ENCODE measurements at places on chromosomes 11 and 22.

GRCh38 chr11:105611572-105612441 lies 1.9 kb downstream of the GRIA4 start:
- H3K36me3 ChIP-seq = no peaks in the 10 kb centered on the region

- no peak overlapping the region for H3K4me3 ChIP-seq
- no peak overlapping the region for H3K27ac ChIP-seq
- peaks cover 25% of the 10 kb centered on the region for H3K27me3 ChIP-seq
- no peaks in the 10 kb centered on the region for H3K36me3 ChIP-seq
- H3K4me1 ChIP-seq = no peaks in the 10 kb centered on the region
Measured at GRCh38 chr11:128830290-128831173, 36.6 kb downstream of the KCNJ1 start.

DNA sequence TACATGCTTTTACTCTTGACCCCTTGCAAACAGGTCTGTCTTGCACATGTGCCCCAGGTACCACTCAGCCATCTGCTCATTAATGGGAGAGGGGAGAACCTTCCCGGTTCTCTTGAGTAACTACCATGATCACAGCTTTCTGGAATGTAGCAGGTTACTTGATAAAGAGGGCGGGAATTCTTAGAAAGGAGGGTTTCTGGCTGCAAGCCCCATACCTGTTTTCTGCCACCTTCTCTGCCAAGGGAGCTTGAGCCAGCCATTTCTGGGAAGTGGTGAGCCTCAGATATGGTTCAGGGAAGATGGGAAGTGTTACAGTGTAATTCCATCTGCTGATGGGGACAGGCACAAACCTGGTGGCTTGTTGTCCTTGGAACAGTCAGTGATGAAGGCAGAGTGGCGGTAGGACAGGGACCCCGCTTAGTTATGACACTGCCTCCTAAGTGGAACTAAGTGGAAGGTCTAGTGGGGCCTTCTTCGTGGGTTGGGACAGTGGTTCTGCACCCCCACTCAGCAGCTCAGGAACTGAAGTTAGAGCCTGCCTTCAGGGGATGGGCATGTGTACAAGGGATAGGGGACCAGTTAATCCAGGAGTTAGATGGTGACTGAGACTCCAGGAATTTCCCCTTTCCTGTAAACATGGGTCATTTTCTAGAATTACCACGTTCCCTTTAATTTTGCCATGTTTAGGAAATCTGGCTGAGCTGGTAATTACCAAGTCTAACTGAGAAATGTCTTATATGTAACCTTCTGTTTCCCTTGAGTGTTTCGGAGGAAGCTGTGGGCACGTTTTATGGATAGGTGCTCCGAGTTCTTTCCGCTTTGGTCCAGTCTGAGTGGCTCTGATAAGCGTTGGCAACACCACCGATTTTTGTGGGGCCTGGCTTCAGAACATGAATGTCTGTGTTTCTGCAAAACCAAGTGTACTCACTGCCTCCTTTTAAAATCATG lies 35.3 kb downstream of the BCR start:
- no peak overlapping the region for H3K4me3 ChIP-seq
- no peaks in the 10 kb centered on the region for H3K27me3 ChIP-seq
- H3K36me3 ChIP-seq = no peaks in the 10 kb centered on the region
- peaks cover 39% of the 10 kb centered on the region for H3K4me1 ChIP-seq
- DNase-seq = no peak

- no peaks in the 10 kb centered on the region for H3K4me1 ChIP-seq
- no peaks in the 10 kb centered on the region for H3K36me3 ChIP-seq
- H3K27me3 ChIP-seq = no peaks in the 10 kb centered on the region
- DNase-seq = no peak
- H3K4me3 ChIP-seq = no peak overlapping the region
- H3K27ac ChIP-seq = no peak overlapping the region
Measured at GRCh38 chr11:134795017-134795416, 383.0 kb upstream of the B3GAT1 start.

- H3K4me3 ChIP-seq = no peak overlapping the region
- H3K36me3 ChIP-seq = no peaks in the 10 kb centered on the region
- H3K27me3 ChIP-seq = peaks cover 22% of the 10 kb centered on the region
- peaks cover 37% of the 10 kb centered on the region for H3K4me1 ChIP-seq
- DNase-seq = peak; percentile 25
Measured at GRCh38 chr11:7573558-7574296, 59.9 kb downstream of the PPFIBP2 start.

- DNase-seq = no peak
- H3K4me3 ChIP-seq = no peak overlapping the region
- no peak overlapping the region for H3K27ac ChIP-seq
- H3K36me3 ChIP-seq = peaks cover 3% of the 10 kb centered on the region
- no peaks in the 10 kb centered on the region for H3K4me1 ChIP-seq
Measured at GRCh38 chr11:31455177-31455576, 54.2 kb downstream of the IMMP1L start.

- peaks cover 41% of the 10 kb centered on the region for H3K4me1 ChIP-seq
- no peak overlapping the region for H3K4me3 ChIP-seq
- peaks cover 13% of the 10 kb centered on the region for H3K36me3 ChIP-seq
- no peak overlapping the region for H3K27ac ChIP-seq
- no peak for DNase-seq
Measured at GRCh38 chr22:46614025-46614931, 5.9 kb upstream of the GRAMD4 start.

DNA sequence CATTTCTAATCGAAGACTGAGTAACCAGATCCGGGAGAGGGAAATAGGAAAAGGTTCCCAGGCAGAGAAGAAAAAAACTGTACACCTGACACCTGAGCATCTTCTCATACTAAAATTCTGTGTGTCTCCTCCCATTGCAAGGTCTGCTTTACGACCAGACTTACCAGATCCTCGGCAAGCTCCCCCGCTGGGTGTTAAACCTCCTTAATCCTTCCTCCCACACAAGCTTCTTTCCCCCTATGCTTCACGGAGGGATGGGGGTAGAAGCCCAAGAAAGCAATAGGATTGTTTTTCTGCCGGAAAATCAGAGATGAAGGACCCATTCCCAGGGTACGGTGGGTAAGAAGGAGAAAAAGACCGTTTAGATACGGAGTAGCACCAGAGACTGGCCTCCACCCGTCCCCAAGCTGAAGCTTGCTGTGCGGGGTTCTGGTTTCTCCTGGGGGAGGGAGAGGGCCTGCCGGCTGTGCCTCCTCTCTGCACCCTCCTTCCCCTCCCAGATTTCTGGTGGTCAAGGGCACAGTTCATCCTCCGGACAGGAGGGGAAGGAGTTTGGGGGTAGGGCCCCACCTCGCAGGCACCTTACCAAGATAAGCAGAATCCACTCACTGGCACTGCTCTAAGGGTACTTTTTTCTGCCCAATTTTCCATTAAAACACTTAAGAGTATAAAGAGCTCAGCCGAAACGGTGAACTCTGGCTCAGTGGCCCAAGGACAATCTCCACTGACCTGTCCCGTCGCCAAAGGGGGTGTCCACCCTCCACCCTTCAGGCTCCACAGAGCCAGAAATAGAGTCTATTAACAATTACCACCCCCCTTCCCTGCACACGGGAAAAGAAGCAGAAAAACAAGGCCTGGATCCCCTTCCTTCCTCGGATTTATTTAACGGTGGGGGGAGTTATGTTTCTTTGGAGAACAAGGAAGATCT lies 1.2 kb downstream of the TOB2 start:
- H3K36me3 ChIP-seq = peaks cover 10% of the 10 kb centered on the region
- peak overlapping the region; percentile 81 for H3K27ac ChIP-seq
- H3K4me3 ChIP-seq = peak overlapping the region; percentile 93

- no peaks in the 10 kb centered on the region for H3K27me3 ChIP-seq
- no peak overlapping the region for H3K27ac ChIP-seq
Measured at GRCh38 chr11:123235117-123235655, 40.1 kb upstream of the CLMP start.

DNA sequence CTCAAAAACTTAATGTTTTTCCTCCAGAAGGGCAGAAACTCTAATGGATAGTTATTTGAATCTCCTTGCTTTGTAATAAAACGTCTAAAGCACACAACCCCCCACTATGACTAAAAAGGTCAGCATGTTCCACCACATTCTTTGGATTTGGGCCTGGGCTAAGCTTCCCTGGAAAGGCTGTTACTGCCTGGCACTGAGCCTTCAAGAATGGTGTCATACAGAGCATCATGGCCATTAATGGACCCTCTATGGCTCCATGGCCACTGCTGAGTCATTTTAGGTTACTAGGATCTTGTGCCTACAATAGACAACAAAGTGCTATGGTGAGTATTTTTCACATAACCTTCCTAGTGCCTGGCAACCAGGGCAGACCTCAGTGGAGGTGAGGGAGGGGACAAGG lies 242.6 kb upstream of the FAT3 start:
- H3K4me3 ChIP-seq = no peak overlapping the region
- DNase-seq = peak; percentile 79
- H3K36me3 ChIP-seq = no peaks in the 10 kb centered on the region
- H3K27me3 ChIP-seq = no peaks in the 10 kb centered on the region

DNA sequence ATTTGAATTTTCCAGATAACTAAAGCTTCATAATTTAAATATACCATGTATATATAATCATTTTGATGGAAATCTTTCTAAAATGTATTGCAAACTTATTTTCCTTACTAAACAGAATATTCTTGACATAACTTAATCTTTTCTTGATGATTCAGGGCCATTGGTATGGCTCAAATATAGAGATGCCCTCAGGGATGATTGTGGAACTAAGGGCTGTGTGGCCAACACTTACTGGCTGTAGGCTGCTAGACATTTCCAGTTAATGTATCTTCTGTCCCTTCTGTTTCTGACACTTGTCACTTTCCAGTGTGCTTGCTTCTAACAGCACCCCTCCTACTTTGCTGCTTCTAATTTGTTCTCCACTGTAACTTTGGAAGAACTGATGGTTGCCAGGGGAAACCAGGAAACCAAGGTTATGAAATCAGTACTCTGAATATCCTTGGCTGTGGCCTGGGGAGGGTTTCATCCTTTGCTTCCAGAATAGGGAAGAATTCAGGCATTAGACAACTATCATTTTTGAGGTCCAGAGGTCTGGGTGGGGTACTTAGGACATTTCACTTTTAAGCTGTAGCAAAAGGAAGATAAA lies 697.2 kb downstream of the ETS1 start:
- no peaks in the 10 kb centered on the region for H3K36me3 ChIP-seq
- H3K4me3 ChIP-seq = no peak overlapping the region
- no peaks in the 10 kb centered on the region for H3K27me3 ChIP-seq
- no peak overlapping the region for H3K27ac ChIP-seq

- no peaks in the 10 kb centered on the region for H3K4me1 ChIP-seq
- H3K36me3 ChIP-seq = peaks cover 2% of the 10 kb centered on the region
- H3K27me3 ChIP-seq = no peaks in the 10 kb centered on the region
- DNase-seq = peak; percentile 79
- no peak overlapping the region for H3K4me3 ChIP-seq
Measured at GRCh38 chr11:19903620-19904069, 191.0 kb downstream of the NAV2 start.

- H3K4me3 ChIP-seq = no peak overlapping the region
- H3K4me1 ChIP-seq = no peaks in the 10 kb centered on the region
- peaks cover 10% of the 10 kb centered on the region for H3K27me3 ChIP-seq
- H3K36me3 ChIP-seq = no peaks in the 10 kb centered on the region
- DNase-seq = no peak
- no peak overlapping the region for H3K27ac ChIP-seq
Measured at GRCh38 chr22:17486313-17486712, 77.0 kb upstream of the SLC25A18 start.

DNA sequence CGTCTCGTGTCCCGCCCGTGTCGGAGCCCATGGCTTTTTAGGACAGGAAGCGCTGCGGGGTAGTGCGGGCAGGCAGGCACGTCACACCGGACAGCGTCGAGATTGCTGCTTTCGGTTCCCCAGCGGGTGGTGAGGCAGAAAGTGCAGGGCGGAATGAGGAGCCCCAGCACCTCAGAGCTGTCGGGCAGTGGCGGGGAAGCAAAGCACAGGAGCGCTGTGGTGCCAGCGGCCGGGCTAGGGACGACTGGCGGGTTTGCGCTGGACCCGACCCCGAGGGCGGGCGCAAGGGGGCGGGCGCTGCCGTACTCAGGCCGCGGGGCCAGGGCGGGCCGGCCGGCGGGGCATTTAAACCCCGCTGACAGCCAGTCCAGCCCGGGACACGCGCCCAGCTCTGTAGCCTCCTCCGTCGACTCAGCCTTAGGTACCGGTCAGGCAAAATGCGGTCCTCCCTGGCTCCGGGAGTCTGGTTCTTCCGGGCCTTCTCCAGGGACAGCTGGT lies at the start of gene SLC37A2:
TSS of gene SLC37A2 (plus strand) at position 375 of the 498 bp plus-strand sequence. CDS start at position 438, 63 bp downstream.
- no peak within 1 kb of the TSS for H3K27ac ChIP-seq
- H3K4me3 ChIP-seq = peak within 1 kb of the TSS; percentile 89
- no peaks in the 10 kb centered on the region for H3K36me3 ChIP-seq
- DNase-seq = peak; percentile 72

DNA sequence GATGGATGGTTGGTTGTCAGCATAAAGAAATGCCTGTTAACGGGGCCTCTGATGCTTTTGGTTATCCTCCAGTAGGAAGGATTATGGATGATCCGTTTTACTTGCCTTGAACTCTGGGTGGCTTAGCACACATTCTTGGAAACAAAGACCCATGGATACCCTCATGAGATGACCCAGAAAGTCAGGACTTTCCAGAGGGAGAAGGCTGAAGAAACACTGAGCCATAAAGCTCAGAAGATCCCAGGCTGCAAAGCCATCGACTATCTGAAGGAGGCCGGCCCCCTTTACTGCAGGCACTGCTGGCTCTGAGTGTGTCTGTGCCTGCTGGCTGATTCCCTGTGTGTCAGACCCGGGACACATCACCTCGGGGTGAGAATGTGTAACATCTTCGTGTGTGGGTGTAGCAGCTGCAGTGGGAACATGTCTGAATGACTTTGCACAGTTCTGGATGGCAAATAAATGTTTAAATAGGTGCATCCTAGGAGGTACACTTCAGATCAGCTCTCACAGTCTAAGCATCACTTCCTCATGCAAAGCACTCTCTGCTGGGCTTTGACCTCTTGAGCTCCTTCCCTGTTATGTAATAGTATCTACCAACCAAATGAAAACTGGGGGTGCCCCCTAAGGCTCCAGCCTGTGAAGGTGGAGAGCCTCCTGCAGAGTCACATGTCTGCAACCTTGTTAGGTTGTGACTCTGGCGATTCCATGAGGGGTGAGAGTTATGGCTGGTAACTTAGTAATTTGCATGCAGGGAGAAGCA lies 1084.9 kb downstream of the TBC1D22A start:
- no peak overlapping the region for H3K27ac ChIP-seq
- H3K27me3 ChIP-seq = no peaks in the 10 kb centered on the region
- H3K4me1 ChIP-seq = no peaks in the 10 kb centered on the region
- no peak for DNase-seq

DNA sequence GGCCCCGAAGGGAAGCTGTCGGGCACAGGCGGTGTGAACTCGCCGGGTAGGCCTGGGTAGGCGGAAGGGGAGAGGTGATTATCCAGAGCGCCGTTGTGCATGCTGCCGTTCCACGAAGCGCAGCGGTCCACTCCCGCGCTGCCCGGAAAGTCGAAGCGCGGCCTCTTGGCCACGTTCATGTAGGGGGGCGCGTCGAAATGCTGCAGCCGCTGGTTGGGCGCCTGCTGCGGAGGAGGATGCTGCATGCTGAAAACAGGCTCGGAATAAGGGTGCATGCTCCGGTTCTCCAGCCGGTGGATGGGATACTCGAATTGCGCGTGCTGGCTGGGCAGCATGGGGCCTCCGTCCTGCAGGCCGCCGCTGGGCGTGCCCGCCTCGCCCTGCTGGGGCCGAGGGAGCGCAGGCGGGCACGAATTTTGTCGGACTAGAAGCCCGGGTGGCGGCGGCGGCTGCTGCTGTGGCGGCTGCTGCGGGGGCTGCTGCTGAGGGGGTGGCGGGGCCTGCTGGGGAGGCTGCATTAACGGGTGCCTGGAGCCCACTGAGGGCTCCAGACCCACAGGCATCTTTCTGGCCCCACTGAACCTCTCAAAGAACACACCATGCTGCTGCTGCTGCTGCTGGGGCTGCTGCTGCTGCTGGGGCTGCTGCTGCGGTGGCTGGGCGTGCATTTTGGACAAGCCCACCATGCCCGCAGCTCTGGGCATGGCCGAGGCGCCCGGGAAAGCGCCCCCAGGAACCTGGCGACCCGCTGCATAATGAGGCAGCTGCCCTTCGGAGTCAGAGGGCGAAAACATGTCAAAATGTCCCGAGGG lies 2.3 kb downstream of the MN1 start:
- no peaks in the 10 kb centered on the region for H3K36me3 ChIP-seq
- DNase-seq = peak; percentile 55
- H3K4me1 ChIP-seq = peaks cover 45% of the 10 kb centered on the region
- H3K27me3 ChIP-seq = no peaks in the 10 kb centered on the region
- peak overlapping the region; percentile 86 for H3K4me3 ChIP-seq
